ENCODE measurements at places on chromosomes 2 and 18.

GRCh38 chr2:240511351-240512108, 46.3 kb downstream of the ANKMY1 start:
- ATAC-seq = no peak

DNA sequence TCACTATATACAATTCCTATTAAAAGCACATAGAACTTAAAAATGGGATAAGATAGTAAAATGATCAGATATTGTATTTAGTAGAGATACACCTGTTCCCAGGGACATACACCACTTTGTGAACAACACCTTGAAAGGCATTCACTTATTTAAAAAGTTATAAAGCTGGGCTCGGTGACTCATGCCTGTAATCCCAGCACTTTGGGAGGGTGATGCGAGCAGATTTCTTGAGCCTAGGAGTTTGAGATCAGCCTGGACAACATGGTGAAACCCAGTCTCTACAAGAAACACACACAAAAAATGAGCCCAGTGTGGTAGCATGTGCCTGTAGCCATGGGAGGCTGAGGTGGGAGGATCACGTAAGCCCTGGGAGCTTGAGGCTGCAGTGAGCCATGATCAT, 90.9 kb downstream of the RAPGEF4 start:
- no peak for ATAC-seq

DNA sequence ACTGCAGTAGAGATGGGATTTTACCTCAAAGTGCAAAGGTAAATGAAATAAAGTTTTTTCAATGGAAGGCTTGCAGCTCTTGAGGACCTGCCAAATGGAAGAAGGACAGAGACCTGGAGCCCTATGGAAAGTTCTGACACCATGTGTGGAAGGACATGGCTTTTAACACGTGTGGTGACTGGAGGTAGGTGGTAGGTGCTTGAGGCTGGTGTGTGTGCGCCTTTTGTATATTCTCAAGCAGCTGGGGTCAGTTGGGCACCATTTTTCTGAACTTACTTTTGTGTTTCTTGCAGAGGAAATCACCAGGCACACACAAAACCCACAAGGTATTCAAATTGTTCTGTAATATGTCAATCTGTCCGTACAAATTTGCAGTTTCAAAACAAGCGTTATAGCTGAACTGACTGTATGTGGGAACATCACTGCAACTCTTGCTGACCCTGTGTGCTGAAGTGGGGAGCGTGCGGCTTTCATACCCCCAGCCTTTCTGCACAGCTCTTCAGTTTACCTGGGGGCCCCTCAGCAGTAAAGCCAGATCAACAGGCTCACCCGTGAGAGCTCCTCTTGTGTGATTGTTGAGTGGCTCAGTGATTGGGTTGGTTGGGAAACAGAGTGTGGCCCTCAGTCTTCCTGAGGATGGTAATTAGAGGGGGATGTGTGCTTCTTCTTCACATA, 363 bp downstream of the GREB1 start:
- no peak for ATAC-seq

GRCh38 chr2:16817305-16818202, 151.9 kb upstream of the CYRIA start:
- no peak for ATAC-seq

DNA sequence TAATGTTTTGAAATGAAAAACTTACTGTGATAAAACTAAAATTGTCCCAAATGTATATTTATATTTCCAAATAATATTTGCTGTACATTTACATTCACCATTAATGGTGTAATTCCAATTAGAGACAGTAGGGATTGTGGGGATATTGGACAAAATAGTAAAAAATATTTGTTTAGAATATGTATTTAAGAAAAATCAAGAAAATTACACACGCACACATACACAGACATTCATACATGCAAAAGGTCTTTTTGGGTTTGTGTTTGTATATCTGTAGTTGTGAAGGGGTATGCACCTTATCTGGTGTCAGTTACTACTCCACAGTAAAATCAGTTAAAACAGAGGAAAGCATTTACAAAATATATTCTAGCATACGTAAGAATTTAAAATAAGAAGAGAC, 435.9 kb upstream of the ZNF804A start:
- no peak for ATAC-seq

- ATAC-seq = no peak
Observed at GRCh38 chr2:173653432-173653805, 298.7 kb downstream of the CDCA7 start.

GRCh38 chr2:215930505-215931253, 82.7 kb downstream of the MREG start:
- ATAC-seq = no peak

DNA sequence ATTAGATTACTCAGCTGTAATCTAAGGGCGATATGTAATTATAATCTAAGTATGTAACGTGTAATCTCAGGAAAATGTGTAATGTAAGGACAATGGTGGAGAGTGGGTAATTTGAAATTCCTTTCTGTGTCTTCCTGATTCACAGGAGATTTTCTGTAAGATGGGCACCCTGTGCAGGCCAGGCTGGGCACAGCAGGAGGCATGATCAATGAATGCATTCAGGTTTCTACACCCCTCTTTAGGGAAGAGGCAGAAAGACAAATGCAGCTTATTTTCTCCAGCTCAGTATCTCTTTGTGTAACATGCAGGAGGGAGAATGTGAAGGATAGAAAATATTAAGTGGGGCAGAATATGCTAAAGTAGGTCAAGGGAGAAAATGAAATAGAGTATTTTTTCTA, 320.1 kb downstream of the PIK3C3 start:
- no peak for ATAC-seq

- no peak for ATAC-seq
Observed at GRCh38 chr2:159968279-159968900, 94.0 kb downstream of the PLA2R1 start.

DNA sequence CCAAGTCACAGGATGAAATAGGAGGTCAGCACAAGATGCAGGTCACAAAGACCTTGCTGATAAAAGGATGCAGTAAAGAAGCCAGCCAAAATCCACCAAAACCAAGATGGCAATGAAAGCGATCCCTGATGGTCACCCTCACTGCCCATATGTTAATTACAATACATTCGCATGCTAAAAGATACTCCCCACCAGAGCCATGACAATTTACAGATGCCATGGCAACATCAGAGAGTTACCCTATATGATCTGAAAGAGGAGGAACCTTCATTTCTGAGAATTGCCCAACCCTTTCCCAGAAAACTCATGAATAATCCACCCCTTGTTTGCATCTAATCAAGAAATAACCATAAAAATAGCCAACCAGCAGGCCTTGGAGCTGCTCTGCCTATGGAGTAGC, 709.8 kb downstream of the METTL4 start:
- no peak for ATAC-seq

GRCh38 chr18:25825979-25826776, 264.2 kb downstream of the SS18 start:
- ATAC-seq = no peak

DNA sequence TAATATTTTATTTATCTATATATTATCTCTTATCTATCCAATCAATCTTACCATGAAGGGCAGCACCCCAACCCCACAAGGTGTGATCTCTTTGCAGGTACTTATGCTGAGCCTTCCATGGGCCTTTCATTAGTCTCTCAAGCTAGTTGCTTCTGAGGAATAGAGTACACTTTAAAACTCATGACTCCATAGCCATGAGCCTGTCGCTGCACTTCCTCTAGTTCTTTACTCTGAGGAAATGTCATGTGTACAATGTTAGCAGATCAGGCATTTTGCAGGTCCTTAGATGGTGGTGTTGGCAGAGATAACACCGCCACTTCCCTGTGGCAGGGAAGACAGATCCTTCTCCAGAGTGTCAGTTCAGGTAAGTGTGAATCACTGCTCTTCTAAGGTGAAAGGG, 29.5 kb upstream of the STAT4 start:
- no peak for ATAC-seq

- no peak for ATAC-seq
Observed at GRCh38 chr2:201978986-201979385, 54.7 kb upstream of the FZD7 start.

GRCh38 chr18:44733069-44733753, 52.5 kb downstream of the SETBP1 start:
- ATAC-seq = no peak

DNA sequence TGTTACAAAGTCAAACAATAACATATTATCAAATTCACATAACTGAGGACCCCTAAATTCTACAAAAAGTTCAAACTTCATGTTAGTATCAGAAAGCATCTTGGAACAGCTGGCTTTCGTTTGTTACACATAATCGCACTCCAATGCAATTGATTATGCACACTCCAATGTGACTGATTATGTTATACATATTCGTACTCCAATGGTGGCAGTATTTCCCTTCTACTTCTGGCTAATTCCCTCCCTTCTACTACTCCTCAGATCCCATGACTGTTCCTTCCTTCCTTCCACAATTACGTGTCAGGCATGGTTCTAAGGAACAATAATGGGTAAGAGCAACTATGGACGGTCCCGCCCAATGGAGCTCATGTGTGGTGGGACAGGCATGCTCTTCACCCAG, 137.1 kb upstream of the CCDC150 start:
- no peak for ATAC-seq

DNA sequence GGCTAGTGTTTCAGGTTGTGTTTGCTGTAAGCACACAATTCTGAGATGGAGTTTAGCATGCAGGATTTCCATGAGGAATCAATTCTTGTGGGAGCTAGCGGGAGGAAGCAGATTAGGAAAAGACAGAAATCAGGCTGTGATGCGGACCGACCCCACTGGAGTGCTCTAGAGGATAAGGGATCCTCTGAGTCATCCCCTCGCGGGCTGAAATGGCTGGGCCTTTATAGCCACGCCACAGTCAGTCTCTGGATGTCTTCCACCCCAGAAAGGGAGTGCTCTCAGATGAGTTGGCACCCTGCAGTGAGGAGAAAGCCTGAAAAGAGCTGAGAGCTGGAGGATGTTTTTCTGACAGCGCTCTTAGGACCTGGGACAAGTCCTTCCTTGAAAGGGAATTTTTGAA, 102.4 kb downstream of the GALNT3 start:
- no peak for ATAC-seq

DNA sequence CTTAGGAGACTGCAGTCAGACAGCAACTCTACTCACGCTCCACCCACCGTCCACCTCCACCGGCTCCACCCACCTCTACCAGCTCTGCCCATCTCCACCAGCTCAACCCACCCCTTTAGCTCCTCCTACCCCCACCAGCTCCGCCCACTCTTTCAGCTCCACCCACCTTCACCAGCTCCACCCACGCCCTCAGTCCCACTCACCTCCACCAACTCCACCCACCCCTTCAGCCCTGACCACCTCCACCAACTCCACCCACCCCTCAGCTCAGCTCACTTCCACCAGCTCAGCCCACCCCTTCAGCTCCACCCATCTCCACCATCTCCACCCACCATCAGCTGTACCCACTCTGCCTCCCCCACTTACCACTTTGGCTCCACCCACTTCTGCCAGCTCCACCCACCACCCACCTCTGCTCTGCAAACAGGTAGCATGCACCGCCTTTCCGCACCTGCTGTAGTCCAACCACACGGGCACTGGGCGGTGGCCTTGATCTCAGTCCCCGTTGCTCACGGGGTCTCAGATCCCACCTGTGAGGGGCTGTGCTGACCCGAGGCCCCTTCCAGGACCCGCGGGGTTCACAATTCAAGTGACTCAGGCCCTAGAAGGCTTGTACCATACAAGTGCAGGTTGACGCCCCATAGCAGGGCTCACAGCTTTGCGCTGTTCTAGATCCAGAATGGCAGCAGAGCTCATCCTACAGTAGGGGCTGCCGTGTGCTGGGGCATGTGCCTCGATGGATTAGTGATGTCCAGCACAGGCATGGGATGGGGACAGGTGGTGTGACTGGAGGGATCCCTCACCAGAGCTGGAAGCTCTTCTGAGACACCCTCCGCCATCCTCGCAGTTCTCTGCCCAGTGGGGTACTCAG, 77.2 kb upstream of the OTOS start:
- ATAC-seq = peak; percentile 4

DNA sequence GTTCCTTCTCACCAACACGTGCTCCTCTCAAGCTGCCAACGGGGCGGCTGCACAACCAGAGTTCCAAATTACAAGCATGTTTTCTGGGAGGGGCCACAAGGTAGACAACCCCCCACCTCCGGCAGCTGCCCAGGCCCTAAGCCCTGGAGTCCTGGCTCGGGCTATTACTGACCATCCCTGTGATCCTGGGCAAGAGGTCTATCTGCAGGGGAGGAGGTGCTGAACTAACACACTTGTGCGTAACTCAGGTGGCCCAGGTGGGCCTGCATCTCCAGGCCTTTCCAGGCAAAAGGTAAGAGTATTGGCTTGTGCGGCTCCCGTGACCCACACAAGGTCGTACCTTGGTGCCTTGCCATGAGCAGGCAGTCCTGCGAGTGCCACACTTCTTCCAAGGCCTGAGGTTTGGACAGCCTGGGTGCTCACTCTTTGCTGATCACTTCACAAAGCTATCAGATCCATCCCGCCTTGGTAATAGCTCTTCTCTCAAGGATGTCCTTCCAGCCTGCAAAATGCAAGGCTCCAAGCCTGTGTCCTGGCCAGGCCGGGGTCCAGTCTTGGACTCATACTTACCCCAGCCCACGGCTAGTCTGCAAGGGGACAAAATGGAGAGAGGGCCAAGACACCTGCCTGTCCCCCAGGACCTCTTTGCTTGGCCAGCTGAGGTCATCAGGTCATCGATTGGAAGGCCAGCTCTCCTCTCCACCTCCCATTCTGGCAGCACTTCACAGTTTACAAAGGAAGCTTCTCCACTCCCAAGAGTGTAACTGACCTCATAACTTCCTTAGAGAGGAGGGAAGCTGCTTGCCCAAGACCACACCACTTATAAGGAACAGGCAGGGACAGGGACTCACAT, 33.9 kb downstream of the ADRA2B start:
- ATAC-seq = no peak

DNA sequence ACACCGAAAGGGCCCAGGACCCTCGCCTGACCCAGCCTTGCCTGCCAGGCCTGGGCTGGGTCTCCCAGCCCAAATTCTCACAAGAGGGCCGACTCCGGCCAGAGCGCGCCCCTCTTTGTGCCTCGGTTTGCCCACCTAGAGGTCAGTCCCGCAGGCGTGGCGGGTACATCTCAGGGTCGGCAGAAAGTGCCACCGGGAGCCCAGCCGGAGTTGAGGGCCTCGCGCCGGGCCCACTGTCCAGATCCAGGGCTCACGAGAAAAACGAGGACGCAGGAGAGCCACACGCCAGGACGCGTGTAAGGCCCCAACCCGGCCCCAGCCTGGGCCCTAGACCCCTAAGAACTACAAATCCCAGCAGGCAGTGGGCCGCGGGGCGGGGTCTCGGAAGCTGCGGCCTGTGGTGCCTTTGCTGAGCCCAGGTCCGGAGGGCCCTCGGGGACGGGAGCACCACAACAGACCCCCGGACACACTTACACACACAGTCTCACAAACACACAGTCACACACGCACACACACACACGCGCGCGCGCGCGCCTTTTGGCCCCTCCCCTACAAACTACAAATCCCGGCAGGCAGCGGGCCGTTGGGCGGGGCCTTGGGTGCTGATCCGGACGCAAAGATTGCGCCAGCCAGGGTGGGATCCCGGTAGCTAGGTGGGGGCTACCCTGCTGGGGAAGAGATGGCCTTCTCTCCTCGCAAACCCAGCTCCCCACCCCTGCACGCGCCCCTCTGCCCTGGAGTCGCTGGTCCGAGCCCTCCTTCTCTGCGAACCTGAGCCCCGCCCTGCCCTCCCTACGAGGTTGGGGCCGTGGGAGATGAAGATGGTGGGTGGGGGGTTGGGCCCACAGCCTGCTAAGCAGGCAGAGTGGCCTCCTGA, at the start of gene SH2D6:
TSS of gene SH2D6 (plus strand) at position 583 of the 877 bp plus-strand sequence. CDS start 10,752 bp downstream, outside the sequence.
- ATAC-seq = peak; percentile 90
